G401 (cell line): ENCODE measurements at places on chromosomes 2 and 18. TPM values are rescaled to one million over a fixed set of nuclear protein-coding genes. Genes with fewer than 3 reads are reported as not detected.

DAPL1 gene
- total RNA-seq = not detected in 2 replicates

GALR1 gene
- total RNA-seq = not detected in 2 replicates

ANKRD53 gene
- 0.54 TPM in 1 of 2 replicates, not detected in the other for total RNA-seq

NEB gene
- 0.27 TPM in 1 of 2 replicates, not detected in the other for total RNA-seq

GPATCH11 gene
- 3.1 and 3.8 TPM in 2 replicates for total RNA-seq

GRCh38 chr2:176813621-176814049, 399.0 kb upstream of the HNRNPA3 start:
- no peak for DNase-seq

- DNase-seq = no peak
These were observed 62.4 kb downstream of the RPL31 start for GRCh38 chr2:101064505-101064867.

GRCh38 chr2:180716186-180717180, 263.9 kb upstream of the UBE2E3 start:
- DNase-seq = no peak

DNA sequence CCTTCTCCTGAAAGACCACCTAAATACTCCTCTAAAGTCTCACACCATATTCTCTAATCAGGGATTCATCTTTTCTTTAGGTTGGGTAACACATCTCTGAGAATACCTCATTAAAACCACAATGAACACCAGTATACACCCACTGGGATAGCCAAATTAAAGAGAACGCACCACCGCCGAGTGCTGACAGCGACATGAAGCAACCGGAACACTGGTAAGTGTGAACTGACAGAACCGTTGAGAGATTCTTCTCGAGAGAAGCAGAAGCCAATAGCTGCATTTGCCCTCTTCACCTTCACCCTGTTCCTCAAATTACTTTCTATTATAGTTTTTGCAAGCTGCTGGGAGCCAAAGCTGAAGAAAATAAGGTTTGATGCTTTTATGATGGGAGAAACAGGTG, 318.5 kb downstream of the FBXO15 start:
- DNase-seq = no peak

DNA sequence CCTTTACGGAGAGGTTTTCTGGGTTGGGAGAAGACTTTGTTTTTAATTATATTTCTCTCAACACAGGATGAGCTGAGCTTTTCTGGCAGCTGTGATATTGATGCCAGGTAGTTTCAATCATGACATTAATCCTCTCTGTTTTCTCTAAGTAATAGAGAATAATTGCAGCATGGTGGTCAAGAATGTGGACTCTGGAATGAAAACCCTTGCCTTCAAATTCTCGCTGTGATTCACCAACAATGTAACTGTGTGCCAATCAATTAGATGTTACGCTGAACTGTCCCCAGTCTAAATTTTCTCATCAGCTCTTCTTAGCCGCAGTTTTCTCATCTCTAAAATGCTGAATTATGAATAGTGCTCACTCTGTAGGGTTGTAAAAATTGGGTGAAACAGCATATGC, 31.6 kb upstream of the PPM1B start:
- DNase-seq = no peak

GRCh38 chr2:98924910-98925309, 11.1 kb downstream of the CRACDL start:
- no peak for DNase-seq

GRCh38 chr2:55985406-55985805, 61.8 kb upstream of the EFEMP1 start:
- no peak for DNase-seq

GRCh38 chr2:109069331-109070194, 59.4 kb upstream of the SH3RF3 start:
- no peak for DNase-seq

DNA sequence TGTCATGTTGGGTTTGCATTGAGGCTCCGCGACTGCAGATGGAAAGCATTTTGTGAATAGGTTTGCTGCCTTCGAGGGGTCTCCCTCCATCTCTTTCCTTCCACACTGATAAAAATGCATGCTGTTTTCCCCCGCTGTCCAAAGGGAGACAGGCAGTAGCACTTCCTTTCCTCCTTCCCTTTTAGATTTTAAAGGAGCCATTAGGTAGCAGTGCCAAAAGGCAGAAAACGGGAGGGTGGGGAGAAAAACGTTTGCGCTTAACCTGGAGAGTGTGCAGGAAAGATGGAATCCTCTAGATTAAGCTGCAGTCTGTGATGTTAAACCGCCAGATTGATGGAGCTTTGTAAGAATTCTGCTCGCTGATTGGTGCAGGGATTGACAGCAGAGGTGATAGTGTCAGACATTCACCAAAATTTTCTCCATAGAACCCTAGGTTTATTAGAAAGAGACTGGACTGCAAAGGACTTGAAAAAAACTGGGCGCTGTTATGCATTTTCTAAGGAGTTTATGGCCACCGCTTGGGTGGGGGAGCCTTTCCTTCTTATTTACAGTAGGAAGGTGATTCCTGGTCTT, 688 bp downstream of the MAPRE2 start:
- DNase-seq = peak; percentile 82

DNA sequence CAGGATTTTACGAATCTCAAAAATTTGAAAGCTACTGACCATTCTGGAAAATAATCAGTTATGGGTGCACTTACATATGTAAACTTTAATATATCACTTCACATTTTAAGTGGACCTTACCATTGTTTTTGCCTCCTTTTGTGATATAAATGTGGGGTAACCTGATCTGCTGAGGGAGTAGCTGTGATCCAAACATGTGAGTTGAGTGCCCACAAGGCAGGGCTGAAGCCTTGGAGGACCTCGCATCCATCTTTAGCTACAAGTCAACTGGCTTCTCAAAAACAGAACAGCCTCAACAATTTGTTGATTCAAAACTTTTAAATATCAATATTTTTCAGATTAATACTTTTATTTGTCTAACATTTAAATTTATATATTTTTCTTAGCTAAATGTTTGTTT, 178.2 kb downstream of the PLCL1 start:
- no peak for DNase-seq

GRCh38 chr18:79117385-79117784, 48.2 kb downstream of the ATP9B start:
- no peak for DNase-seq

DNA sequence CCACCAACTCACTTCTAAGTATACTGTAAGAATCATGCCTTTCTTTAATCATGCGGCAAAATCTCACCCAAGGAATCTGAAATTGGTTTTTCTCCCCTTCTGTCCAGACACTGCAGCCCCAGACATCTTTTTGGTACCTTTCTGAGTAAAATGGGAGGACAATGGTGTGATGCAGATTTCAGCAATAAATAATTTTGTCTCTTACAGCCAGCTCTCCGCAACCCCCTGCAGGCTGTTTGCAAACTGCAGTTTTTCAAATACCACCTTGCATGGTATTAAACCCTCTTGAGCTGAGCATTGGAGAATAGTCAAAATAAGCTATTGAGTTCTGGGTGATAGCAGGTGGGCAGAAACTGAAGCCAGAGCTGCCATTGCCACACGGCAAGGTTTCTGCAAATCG, 32.2 kb downstream of the GPR39 start:
- no peak for DNase-seq

- peak; percentile 53 for DNase-seq
These were observed 7.9 kb downstream of the TMEM198 start for GRCh38 chr2:219551441-219552381.

- DNase-seq = peak; percentile 68
These were observed 605 bp downstream of the REV1 start for GRCh38 chr2:99489063-99489760.

DNA sequence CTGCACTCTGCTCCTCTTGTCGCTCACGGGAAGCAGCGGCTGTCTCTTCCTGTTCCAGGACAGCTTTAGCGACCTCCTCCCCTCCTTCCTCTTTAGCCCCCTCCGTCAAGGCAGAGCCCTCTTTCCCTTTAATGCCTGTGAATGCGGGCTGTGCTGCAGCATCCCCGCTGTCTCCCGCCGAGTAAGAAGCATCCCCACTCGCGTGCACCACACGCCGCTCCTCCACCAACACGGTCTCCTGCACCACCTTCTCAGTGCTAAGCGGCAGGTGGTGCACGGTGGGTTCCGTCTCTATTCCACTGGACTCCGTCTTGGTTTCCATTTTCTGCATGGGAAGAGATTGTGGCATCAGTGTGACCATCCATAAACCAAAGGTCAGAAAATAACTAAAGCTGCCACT, 101.6 kb upstream of the ZBTB14 start:
- DNase-seq = no peak
